Activated T-helper 9 cell treated with anti-CD3 and anti-CD28 coated beads, Interleukin-2, amount 50 U/mL, for 16 hours (primary cell): ENCODE measurements at places on chromosomes 7 and 10.

DNA sequence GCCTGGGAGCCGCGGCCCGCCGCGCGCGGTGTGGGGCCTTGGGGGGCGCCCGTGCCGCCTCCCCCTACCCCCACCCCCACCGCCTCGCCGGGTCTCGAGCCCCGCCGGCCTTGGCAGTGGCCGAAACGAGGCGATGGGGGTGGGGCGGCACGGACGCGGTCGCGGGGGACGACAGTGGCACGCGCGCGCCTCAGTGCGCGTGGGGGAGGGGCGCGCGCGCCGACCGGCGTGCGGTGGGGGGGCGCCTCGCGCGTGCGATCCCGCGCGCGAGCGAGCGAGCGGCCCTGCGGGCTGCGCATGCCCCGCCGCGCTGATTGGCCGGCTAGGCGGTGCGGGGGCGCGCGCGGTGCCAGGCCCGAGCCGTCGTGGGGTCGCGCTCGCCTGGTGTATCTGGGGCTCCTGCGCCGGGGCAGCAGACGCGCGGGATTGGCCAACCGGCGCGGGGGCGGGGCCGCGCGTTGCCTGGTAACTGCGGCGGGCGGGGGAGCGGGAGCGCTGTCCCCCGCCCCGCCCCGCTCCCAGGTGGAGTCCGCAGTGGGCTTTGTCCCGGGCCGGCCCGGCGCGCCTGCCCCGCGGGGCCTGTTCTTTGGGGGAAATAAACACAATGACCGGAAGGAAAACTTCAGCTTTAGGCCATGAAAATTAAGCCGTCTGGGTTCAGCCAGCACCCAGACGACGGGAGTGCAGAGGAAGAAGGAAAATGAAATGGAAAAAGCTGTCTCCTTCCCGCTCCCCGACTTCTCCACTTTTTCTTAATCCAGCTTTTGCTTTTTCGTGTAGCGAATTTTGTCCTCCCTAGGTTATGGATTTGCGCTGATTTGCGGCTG lies 873 bp downstream of the GTF2I start:
- DNase-seq = peak; percentile 86

DNA sequence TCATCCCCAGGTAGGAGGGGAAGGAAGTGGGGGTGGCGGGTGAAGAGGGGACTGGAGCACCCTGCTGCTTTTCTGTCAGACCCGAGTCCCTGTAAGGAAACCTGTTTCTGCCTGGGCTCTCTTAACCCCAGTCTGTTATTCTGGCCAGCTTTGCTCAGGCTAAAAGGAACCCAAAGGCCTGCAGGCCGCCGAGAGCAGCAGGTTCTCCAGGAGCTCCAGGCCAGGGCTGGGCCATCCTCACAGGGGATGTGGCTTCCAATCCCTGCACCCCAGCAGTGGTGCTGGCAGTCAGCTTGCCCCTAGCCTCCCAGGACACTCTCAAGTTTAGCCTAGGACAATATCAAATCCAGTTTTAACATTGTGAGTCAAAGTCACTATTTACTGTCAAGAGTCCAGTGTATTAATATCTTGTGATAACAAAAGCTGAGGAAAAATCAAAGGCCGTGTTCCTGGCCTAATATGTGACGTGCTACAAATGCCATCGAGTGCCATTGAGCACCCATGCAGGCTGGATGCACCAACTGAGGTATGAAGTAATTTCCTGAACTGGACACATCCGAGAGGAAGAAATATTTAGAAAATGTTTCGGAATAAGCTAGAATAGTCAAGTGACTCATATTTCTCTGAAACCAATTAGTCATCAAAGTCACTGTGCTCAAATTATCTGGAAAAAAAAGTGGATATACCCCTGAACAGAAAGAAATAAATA lies 7.0 kb downstream of the PKD1L1 start:
- no peak for DNase-seq

DNA sequence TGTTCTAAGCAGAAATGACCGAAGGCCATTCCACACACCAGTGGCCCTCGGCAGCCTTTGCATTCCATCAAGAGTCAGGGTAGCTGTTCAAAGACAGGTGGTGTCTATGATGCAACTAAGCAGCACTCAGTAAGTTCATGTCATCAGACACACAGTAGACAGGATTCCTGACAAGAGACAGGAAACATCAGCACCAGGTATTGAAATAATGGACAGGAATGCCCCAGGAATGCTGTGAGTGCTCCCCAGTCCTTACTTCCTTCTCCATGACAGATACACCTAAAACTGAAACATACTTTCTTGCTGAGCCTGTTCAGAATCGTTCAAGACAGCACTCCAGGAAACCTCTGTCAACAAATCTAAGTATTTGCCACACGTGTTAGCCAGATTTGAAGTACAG lies 204.4 kb downstream of the TPST1 start:
- no peak for DNase-seq

- no peak for DNase-seq
These were observed 79.5 kb downstream of the EEPD1 start for GRCh38 chr7:36232555-36232954.

DNA sequence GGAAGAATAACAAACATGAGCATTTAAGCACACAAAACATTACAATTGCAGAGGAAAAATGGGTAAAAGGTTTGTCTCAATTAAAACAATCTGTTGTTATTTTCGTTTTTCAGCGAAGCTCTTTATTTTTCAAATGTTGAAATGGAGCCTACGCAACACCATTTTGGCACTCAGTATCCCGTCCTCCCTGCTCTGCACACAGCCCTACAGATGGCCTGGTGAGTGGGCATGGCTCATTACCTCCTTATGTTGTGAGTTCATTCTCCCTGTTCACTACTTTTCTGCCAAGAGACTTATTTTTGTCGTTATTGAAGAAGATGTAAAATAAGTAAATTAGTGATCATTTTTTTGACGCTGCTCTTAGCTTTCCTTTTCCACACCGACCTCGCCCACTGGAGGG lies 167.8 kb upstream of the CXCL12 start:
- no peak for DNase-seq

DNA sequence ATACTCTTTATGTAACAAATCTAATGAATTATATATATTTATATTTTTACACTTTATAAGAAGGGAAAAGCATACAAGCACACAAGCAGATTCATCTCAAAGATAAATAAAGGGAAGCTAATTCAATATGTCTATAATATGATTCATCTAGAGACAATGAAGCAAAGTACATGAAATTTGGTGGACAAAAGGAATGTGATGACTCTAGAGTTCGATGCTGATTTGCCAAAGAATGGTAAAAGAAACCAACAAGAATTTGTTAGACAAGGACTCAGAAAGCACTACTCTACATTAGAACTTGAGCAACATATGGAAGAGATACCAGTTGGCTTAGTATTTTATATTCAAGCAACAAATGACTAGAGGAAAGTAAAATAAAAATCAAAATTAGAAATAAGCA lies 536.5 kb upstream of the TEX47 start:
- DNase-seq = no peak

GRCh38 chr7:18864967-18865366 lies 252.5 kb downstream of the TWIST1 start:
- DNase-seq = no peak

GRCh38 chr7:15780271-15780670 lies 93.8 kb upstream of the MEOX2 start:
- no peak for DNase-seq
